ENCODE measurements at places on chromosomes 2 and 18.

DNA sequence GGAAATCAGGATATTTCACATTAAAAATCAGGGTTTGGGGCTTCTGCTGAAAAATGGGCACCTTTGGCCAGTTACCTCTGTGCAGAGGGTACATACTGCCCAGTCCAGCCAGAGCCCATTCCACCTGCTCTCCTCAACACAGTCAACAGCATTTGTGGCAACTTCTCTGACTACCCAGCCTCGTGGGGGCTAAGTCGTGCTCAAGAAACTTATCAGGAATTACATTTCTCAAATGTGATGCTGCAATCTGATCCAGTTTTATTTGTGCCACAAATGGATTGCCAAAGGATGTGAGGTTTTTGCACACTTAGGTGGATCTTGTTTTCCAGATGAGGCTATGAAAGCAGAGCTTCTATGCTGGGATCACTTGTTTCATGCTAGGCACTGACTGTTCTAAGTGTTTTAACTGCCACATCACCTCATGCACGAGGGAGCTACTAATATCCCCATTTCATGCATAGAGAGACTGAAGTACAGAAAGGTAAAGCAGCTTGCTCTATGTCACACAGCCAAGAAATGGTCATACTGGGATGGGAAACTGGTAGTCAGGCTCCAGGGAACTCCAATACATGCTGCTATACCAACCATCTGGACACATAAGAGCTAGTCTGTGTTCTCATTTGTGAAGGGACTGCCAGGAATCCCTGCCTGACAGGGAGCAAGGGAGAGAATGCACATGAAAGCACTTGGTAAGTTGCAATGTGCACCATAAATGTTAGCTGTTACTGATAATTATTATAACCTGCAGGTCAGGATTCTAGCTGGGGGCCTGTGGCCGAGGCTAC, 89.0 kb upstream of the HK2 start:
- DNase-seq, result no peak

GRCh38 chr2:138521821-138522220, 20.3 kb downstream of the SPOPL start:
- no peak for DNase-seq

- DNase-seq, result peak; percentile 92
Observed at GRCh38 chr2:230124757-230125431, 56.2 kb upstream of the SLC16A14 start.

DNA sequence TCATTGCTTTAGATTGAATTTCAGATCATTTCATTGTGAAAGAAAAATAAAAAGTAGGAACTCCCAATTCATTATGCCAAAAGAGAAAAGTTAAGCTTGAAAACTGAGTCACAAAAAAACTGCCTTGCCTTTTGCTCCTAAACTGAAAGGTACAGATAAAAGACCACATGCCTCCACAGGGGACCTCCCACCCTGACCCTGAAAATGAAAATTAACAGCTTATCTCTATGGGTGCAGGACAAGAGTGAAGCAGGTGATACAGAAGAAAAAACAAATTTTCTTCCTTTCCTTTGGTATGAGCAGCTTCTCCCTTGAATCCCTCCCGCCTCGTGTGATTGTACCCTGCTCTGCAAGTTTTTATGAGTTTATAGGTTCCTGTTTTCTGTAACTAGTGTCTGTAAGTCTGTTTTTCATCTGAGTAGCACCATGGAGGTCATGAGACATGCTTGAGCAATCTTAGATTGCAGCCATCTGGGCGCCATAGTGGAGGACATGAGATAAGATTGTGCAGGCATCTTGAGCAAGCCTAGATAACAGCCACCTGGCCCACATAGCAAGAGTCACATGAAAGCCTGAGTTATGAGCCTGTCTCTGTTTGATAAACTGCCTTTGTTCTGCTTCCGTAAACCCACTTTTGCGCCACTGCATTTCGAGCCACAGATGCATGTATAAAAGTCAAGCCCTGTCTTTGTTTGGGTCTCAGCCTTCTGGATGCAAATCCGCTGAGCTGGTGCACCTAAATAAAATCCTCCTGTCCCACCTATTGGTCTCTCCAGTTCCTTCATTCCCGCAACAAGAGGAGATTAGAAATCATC, 56.2 kb upstream of the DYNC1I2 start:
- peak; percentile 98 for DNase-seq

- DNase-seq, result no peak
Observed at GRCh38 chr2:118340103-118340502, 251.8 kb downstream of the INSIG2 start.

GRCh38 chr2:132477436-132477835, 60.8 kb downstream of the GPR39 start:
- no peak for DNase-seq

DNA sequence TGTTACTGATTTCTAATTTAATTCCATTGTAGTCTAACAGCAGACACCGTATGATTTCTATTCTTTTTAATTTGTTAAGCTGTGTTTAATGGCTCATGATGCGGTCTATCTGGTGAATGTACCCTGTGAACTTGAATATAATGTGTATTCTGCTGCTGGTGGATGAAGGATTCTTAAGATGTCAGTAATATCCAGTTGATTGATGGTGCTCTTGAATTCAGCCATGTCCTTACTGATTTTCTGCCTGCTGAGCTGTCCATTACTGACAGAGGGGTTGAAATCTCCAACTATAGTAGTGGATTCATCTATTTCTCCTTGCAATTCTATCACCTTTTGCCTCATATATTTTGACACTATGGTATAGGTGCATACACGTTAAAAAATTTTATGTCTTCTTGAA, 373.3 kb upstream of the RAB12 start:
- DNase-seq, result no peak

- no peak for DNase-seq
Observed at GRCh38 chr2:197591339-197592072, 75.6 kb downstream of the MOB4 start.

DNA sequence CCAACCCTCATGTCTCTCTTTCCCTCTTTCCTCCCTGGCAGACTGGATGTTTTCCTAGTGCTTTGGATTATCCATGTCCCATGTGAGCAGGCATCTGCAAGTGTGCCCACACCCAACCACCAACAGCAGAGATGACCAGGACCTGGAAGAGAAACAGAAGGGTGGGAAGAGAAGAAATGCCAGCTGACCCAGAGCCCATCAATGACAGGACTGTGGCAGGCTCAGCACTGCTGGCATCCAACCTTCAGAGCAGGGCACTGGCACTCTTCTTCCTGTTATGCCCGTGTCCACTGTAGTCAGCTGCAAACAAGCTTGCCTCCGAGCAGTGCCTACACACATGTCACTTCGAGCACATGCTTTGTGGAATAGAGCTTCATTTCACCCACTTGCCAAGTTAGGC, 121.1 kb downstream of the TANC1 start:
- DNase-seq, result no peak

- DNase-seq, result peak; percentile 55
Observed at GRCh38 chr2:55048508-55049042, 1.7 kb downstream of the RTN4 start.

DNA sequence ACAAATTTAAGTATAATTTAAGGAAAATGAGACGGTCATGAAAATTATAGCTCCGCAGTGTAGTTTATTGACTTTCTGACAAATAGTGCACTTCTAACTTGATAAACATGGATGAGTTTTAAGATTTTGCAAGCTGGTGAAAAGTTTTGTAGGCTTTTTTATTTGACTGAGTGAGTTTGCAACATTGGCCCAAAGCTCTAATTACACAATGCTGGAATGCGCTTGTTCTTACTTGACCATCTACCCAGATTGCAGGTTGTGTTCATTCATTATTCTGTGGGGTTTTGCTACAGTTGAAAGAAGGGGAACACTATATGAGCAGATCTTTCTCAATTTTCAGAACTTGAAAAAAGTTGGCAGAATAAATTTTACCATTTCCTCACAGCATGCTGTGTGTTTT, 13.5 kb downstream of the SPOPL start:
- peak; percentile 6 for DNase-seq

DNA sequence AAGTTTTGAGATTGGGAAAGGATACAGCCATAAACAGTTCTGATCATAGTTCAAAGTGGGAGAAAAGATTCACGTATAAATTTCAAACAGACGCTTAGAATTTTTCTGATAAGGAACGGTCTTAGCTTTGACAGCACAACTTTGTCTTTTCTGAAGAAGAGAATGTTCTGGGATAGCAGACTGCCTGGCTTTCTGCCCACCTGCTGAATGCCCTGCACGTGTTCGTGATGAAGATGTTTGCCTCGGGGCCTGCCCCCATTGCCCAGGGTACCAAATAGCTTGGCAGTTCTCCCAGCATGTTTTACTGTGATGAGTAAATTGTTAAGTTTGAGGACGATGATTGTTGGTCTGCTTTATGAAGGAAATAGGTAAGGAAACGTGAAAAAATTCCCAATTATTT, 4.6 kb downstream of the MRPL33 start:
- no peak for DNase-seq

DNA sequence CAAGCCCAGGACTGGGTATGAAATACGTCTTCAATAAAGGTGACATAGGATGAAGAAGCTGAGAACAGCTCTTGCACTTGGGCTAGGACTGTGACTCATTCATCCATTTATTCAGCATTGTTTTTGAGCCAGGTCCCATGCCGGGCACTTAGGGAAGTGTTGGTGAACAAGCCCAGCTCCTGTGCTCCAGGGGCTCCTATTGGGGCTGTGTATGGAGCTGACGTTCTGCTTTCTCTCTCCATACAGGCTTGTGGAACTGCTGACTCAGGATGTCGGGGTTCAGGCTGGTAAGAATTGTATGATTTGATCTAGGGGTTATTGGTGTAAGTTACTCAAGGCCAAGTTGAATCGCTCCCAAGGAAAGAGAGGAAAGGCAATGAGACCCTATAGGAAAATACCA, 24.0 kb downstream of the MYO7B start:
- DNase-seq, result no peak

- no peak for DNase-seq
Observed at GRCh38 chr18:3691705-3692104, 241.7 kb downstream of the TGIF1 start.

DNA sequence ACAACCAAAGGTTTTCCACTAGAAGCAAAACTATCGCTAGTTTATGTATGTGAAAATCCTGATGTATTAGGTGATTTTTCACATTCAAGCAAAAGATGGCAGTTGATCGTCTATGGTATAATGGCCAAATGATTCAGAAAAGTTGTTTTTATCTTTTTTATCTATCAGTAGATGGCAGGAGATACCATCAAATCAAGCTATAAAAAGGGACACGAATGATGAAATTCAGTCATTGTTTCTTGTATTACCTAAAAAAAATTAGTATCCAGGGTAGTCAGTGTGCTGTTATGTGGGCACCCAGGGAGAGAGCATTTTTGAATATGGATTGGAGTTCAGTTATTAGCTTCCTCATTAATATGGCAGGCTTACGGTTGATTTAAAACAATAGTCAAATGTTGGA, 22.9 kb upstream of the CAVIN2 start:
- DNase-seq, result no peak

DNA sequence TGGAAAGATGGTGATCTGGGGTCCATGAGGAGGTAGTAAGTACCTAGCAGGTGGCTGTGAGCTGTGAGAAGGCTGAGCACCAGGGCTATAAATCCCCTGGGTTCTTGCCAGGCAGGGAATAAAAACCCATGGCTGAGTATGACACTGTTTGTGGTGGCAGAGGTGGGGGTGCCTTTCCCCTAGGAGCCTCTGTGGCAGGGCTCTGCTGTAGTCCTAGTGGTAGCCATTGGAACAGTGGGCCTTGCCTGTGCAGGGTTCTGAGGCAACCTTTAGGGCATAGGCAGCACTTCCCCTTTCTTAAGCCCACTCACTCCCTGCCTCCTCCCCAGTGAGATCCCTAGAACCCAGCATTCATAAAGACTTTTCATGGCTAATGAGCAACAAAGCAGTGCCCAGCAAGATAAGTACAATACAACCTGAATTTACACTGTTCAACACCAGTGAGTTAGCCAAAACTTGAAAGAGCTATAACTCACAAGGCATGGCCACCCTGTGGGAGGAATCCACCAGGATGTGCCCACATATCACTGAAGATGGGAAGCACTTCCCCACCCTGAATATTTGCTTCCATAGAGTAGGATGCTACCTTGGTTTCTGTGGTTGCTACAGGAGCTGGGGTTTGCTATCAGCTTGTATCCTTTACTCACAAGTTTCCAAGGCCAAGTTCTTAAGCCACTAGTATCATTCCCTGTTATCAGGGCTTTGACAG, 100.9 kb upstream of the NEUROD1 start:
- DNase-seq, result no peak

GRCh38 chr2:124318913-124319312, 293.8 kb downstream of the CNTNAP5 start:
- DNase-seq, result no peak

- no peak for DNase-seq
Observed at GRCh38 chr2:42560899-42561298, 7.5 kb upstream of the MTA3 start.

GRCh38 chr2:119522671-119523070, 1.6 kb downstream of the SCTR start:
- DNase-seq, result no peak

DNA sequence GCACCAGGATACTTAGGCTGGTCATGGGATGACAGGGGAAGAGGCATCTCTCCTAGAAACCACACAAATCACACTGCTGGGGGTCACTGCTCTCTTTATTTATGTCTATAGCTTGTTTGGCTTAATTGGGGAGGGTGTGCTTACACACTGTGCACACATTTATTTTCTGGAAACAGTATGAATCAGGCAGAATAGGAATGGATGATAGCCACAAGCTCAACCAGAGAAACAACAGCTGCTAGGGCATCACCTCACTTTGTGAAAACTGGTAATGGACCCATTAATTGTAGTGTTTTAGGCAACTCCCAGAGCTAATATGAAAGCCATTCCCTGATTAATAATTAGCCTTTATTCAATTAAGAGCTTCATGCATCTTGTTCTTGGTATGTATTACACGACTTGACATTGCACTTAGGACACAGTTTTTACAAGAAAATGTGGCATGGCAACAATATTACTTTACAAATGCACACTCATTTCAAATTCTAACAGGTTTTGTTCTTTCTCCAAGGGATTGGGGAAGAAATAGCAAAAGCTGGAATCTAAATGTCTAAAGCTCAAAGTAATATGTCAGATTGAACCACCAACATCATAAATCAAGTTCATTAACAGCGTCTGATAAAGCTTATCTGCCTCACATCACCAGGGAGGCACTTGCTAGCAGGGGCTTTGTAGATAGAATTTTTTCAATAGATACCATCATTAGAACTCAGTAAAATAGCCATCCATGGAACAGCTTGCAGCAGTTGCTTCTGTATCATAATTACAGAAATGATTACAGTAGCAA, 361.9 kb upstream of the FSHR start:
- DNase-seq, result no peak

GRCh38 chr2:215883799-215884198, 129.6 kb downstream of the MREG start:
- no peak for DNase-seq

All from GF-D8 (cell line).